ENCODE measurements at places on chromosomes 1 and 21.

DNA sequence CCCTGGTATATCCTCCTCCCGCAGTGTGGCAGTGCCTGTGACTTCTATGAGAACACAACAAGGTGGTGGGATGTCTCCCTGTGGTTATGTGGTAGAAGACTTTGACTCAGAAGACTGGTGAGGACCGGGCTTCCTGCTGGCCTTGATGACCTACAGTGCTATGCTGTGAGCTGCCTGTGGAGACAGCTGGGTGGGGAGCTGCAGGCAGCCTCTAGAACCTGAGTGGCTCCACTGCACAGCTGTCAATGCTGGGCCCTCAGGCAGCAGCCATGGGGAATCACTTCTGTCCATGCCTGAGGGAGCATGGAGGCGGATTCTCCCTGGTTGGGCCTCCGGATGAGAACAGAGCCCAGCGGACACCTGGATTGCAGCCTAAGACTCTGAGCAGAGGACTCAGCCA lies 14.9 kb downstream of the SLC1A7 start:
- DNase-seq, result no peak

GRCh38 chr21:33051925-33052324 lies 18.0 kb upstream of the OLIG1 start:
- no peak for DNase-seq

DNA sequence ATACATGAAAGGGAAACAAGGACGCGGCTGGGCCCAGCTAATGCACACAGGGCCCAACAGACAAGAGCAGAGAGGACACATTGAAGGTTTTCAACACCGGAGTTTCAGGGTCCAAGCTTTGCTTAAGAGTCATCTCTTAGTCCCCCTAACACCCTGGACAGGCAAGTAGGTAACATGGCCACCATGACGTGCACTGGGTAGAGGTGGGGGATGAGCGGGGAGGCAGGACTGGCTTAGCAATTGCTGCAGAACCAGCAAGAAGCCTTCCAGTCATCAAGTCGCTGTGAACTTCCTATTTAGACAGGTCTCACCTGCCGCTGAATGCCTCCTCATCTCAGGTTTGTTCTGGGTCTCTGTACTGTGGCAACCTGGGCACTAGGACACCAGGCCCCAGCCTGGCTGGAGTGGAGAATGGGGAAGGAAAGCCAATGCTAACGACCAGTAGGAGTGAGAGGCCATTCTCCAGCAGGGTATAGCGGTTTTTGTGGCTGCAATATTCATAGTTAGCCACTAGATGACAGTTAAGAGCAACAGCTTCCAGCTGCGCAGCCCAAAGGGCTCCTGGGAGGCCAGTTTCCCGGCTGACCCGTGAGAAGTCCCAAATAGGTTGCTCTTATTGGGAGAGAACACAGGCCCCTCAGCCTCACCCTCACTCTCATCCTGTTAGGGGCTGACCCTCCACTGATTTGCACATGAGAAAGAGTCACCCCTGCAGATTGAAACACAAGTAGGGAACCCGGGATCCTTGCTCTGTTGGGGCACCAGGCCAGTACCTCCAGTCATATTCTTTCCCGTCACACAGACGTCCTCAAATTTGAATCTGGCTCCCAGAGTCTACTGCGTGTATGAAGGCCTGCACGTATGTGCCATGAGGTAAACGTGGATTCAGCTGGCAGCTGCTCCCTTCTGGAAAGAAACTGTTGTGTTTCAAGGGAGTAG lies 6.0 kb upstream of the PIGC start:
- DNase-seq, result no peak

GRCh38 chr1:14650951-14651350 lies 52.5 kb downstream of the KAZN start:
- DNase-seq, result no peak

DNA sequence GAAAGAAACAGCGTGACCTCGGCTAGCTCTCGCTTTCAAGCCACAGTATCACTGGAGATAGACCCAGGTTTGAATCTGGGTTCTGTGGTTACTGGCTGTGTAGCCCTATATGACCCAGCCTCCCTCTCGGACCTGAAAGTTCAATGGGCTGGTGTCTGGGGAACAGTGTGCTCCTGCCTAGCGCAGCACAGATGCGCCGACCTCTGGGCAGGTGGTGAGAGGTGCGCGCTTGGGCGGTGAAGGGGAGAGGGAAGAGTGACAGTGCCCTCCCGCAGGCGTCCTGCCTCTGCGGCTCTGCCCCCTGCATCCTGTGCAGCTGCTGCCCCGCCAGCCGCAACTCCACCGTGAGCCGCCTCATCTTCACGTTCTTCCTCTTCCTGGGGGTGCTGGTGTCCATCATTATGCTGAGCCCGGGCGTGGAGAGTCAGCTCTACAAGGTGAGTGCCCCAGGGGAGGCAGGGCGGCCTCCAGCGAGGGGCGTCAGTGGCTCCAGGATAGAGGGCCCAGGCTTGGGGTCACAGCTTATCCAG lies 10.5 kb downstream of the SERINC2 start:
- DNase-seq, result no peak

DNA sequence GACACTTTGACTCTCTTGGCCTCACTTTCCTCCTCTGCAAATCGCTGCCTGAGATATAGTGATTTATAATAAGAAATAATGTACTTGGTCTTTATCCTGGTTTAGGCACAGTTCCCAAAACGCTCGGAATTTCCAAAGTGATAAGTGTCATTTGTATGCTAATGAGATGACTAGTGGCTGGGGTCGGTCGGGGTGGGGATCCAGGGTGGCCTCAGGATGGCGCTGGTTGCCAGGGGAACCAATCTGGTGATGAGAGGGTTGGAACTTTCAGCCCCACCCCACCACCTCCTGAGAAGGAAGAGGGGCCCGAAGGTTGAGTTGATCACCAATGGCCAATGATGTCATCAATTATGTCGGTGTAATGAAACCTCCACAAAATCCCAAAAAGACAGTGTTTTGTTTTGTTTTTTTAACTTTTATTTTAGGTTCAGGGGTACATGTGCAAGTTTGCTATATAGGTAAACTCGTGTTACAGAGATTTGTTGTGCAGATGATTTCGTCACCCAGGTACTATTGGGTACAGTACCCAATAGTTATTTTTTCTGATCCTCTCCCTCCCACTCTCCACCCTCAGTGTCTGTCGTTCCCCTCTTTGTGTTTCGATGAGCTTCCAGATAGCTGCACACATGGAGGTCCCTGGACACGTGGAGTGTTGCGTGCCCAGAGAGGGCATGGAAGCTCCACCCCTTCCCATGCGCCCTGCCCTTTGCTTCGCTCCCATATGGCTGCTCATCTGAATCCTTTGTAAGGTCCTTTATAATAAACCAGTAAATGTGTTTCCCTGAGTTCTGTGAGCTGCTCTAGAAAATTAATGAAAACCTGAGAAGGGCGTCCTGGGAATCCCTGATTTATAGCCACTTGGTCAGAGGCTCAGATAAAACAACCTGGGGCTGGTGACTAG lies 97.2 kb downstream of the KCNN3 start:
- DNase-seq, result no peak

DNA sequence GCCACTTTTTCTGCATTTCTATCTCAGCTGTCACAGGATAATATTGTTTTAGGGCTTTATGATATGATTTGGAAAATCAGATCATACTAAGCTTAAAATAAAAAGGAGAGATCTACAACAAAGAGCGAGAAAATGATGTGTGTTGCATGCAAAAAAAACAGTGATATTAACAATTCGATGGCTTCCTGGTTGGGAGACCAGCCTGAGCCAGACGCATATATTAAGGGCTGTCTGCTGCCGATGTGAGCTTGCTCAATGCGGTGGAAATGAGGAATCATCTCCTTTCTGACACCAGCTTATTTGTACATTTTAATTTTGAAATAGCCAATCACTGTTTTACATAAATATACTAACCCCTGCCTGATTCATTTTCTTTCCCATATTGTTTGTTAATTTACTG lies 862.6 kb downstream of the USP25 start:
- DNase-seq, result no peak

- no peak for DNase-seq
Observed at GRCh38 chr1:76225526-76225925, 151.0 kb downstream of the ST6GALNAC3 start.

- DNase-seq, result no peak
Observed at GRCh38 chr1:41423511-41424191, 60.8 kb downstream of the EDN2 start.

- DNase-seq, result no peak
Observed at GRCh38 chr1:160580221-160580812, 1.0 kb upstream of the CD84 start.

DNA sequence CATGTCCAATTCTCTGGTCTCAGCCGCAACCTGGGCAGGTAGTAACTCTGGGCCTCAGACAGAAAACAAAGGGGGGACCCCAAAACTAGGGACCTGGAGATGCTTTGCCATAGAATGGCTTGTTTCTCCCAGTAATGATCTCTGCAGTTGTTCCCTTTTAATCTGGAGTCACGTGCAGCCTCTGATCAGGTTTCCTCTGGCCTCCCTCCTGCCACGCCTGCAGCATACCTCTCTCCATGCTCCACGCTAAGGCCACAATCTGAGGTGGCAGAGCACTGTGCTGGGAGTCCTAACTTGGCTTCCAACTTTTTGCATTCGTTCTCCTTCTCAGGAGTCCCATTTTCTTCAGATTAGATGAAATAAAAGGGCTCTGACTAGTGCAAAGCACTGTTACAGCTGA lies 1.9 kb downstream of the PABPC4 start:
- DNase-seq, result no peak

DNA sequence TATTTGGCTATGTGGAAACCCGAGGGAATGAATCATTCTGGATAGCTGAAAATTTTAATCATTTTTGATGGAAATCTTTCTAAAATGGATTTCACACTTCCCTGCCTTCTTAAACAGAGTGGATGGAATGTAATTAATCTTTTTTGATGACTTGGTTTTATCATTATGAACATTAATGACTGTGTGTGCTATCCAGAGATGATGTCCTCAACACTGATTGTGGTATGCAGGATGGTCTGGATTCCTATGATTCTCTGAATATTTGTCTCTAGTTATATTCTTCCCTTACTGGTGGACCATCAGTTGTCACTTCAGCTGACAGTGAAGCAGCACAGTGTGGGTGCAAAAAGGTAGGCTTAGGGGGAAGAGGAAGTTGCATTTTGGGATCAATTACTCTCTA lies 513.5 kb downstream of the LMO4 start:
- no peak for DNase-seq

- DNase-seq, result no peak
Observed at GRCh38 chr1:232074265-232074664, 447.7 kb downstream of the DISC1 start.

DNA sequence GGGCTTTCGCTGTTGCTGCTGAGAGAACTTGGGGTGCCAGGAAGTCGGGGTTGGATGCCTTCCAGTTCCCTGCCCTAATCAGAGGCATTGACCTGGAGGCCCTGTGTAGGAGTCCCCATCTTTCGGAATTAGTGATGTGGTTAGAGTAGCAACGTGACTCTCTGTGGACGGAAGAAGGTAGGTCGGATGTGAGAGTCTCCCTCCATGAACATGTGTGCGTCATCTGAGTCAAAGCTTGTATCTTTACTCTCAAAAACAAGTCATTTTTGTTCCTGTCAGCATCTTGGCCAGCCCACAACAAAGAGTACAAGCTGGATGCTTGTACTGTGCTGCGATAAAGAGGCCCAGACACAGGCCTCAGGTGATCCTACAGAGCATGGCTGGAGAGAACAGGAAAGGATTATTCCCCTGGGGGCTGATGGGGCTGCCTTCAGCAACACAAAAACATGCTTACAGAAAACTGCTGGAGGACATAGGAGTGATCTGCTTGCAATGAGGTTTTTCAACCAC lies 31.0 kb upstream of the IL10 start:
- no peak for DNase-seq

GRCh38 chr1:93595266-93595665 lies 86.4 kb downstream of the BCAR3 start:
- no peak for DNase-seq

DNA sequence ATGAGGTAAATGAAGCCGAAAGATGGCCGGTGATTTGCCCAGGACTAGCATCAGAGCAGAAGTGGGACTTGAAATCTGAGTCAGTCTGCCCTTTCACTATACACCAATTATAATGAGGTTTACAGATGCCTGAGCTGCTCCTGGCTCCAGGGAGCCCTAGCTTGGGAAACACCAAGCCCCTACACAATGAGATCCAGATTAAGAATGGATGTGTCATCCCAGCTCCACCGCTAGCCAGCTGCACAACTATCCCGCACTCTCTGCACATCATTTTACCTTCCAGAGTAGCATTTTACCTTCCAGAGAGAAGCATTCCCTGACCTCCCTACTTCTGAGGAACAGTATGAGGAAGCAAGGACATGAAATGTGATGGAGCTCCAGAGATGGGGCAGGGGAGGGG lies 27.0 kb downstream of the SERTAD4 start:
- DNase-seq, result no peak

DNA sequence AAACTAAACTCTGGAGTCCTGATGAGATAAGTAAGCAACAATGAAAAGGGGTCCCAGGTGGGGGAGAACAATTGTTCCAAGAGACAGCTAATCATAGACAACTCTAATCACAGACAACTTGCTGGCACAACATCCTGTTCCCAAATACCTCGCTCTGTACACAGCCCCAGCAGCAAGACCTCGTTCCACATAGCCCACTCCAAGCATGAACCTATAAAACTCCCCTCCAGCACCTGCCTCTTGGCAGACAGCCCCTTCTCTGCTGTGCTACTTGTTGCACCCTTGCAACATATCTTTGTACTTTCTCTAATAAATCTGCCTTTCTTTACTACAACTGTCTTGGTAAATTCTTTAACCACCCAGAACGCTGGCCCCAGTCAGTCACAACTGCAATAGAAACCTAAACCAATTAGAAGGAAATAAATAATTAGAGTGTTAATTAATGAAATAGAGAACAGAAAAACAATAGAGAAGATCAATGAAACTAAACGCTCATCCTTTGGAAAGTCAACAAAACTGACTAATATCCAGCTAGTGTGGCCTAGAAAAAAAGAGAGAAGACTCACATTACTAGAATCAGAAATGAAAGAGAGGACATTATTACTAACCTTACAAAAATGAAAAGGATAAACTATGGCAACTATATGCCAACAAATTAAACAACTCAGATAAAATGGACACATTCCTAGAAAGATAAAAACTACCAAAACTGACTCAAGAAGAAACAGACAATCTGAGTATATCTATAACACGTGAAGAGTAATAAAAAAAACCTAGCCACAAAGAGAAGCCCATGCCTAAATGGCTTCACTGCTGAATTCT lies 36.1 kb downstream of the LRRC40 start:
- DNase-seq, result no peak

Data from esophagus squamous epithelium (tissue), 5 donors.